Sigmoid colon (tissue), 7 donors: ENCODE measurements at places on chromosomes 7 and 10. TPM values are rescaled to one million over a fixed set of nuclear protein-coding genes. Genes with fewer than 3 reads are reported as not detected.
A peak's percentile ranks its signal among the peaks of the same experiment; 100 is the strongest.

The BRAF gene
- 4.8 TPM for polyA plus RNA-seq

The HOXA7 gene
- polyA plus RNA-seq = 18.0 TPM

The CDHR3 gene
- 3.2 TPM for polyA plus RNA-seq

The PDK4 gene
- polyA plus RNA-seq = 162 TPM

The EPHA1 gene
- polyA plus RNA-seq = 0.92 TPM

The PLXDC2 gene
- 5.1 TPM for polyA plus RNA-seq

The HOXA4 gene
- polyA plus RNA-seq = not detected

The VAX1 gene
- polyA plus RNA-seq = not detected

The EMX2 gene
- not detected for polyA plus RNA-seq

The STARD3NL gene
- polyA plus RNA-seq = 32.8 TPM

The MICU1 gene
- 29.4 TPM for polyA plus RNA-seq

The GOLGA7B gene
- 1.2 TPM for polyA plus RNA-seq

The AUTS2 gene
- 5.1 TPM for polyA plus RNA-seq

The CABCOCO1 gene
- polyA plus RNA-seq = not detected

DNA sequence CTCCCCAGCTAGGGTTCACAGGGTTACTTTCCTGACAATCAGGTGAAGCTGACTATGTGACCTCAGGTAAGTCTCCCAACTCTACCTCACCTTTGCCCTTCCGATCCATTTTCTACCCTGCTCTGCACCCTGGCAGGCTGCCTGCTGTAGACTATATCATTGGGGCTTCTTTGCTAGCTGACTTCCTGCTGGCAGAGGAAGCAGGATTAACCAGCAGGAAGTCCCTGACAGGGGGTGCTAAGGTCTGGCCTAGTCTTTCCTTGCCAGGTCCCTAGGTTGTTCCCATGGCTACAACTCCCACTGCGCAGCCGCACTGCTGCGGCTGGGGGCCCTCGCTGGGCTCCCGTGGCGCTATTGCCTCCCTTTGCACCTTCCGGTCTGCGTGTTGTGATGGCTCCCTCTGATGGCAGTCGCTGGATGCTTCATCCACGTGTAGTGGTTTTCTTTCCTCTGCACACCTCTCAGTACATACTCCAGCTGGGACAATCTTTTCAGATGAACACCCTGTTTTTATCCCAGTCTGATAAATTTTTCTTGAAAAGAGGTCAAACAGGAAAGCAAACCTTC, 365.9 kb downstream of the REEP3 start:
- no peaks in the 10 kb centered on the region for H3K36me3 ChIP-seq
- DNase-seq = no peak
- H3K27ac ChIP-seq = no peak overlapping the region
- H3K4me1 ChIP-seq = no peaks in the 10 kb centered on the region
- no peak overlapping the region for H3K4me3 ChIP-seq

GRCh38 chr7:90568213-90568612, 27.9 kb upstream of the CDK14 start:
- no peak overlapping the region for H3K27ac ChIP-seq
- no peaks in the 10 kb centered on the region for H3K4me1 ChIP-seq
- no peaks in the 10 kb centered on the region for H3K27me3 ChIP-seq
- H3K36me3 ChIP-seq = no peaks in the 10 kb centered on the region
- no peak for DNase-seq
- no peak overlapping the region for H3K4me3 ChIP-seq

DNA sequence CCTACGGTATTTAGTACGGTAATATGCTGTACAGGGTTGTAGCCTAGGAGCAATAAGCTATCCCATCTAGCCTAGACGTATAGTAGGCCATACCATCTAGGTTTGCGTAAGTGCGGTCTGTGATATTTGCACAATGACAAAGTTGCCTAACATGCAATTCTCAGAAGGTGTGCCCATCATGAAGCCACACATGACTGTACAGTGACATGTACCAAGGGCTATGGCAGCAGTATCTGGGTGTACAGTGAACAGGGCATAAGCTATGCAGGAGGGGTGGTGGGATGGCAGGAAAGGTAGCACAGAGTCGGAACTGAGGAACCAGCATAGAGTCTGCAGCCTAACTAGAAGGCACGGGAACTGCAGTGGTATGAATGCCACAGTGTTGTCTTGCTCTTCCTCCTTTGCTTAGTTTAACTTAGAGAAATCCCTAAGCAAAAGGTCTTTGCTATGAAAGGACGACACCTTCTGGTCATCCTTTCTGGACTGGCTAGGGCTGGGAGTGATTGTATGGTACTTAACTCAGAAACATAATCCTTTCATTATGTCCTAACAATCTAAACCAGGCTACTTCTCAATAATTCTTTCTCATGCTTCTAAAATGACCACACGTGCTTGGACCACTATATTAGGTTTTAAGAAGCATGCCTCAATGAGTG, 93.5 kb downstream of the DYNC1I1 start:
- peaks cover 14% of the 10 kb centered on the region for H3K4me1 ChIP-seq
- no peak for DNase-seq
- no peak overlapping the region for H3K4me3 ChIP-seq
- H3K36me3 ChIP-seq = peaks cover 10% of the 10 kb centered on the region
- H3K27ac ChIP-seq = no peak overlapping the region

GRCh38 chr7:132458729-132459128, 117.5 kb downstream of the PLXNA4 start:
- H3K4me3 ChIP-seq = no peak overlapping the region
- no peak for DNase-seq
- H3K27me3 ChIP-seq = no peaks in the 10 kb centered on the region
- no peaks in the 10 kb centered on the region for H3K36me3 ChIP-seq
- no peak overlapping the region for H3K27ac ChIP-seq

- no peak overlapping the region for H3K27ac ChIP-seq
- no peaks in the 10 kb centered on the region for H3K4me1 ChIP-seq
- no peaks in the 10 kb centered on the region for H3K36me3 ChIP-seq
- H3K4me3 ChIP-seq = no peak overlapping the region
- DNase-seq = no peak
Measured at GRCh38 chr10:127203067-127203466, 6.7 kb upstream of the INSYN2A start.

DNA sequence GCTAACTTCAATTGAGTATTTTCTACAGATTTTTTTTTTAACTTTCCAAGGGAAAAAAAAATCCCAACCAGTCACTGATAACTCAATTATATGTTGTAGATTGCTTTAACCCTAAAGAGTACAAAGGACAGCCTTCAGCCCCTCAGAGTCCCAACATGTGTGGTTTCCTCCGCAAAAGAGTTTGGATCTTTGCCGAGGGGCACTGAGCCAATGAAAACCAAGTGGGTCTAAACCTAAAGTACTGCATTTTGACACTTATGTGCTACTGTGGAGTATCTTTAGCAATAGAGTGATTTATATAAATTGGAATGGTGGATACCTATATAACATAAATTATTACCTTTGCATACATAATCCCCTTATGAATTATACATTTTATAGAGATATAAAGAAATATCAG, 91.5 kb downstream of the SEMA3D start:
- no peaks in the 10 kb centered on the region for H3K27me3 ChIP-seq
- H3K4me3 ChIP-seq = no peak overlapping the region
- DNase-seq = no peak

DNA sequence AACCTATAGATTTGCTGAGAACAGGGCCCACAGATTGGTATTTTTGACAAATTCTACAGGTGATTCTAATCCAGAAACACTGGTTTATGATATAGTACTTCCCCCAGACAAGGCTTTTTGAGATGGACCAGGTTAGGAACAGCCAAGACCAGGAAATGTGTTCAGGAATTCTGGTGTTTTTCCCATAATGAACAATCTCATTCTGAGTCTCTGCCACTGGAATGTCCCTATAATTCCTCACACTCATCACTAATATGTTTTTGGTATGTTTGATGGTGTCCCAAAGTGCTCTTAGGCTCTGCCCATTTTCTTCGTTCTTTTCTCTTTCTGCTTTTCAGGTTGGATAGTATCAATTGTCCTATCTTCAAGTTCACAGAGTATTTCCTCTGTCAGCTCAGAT, 107.2 kb upstream of the IGFBP3 start:
- no peaks in the 10 kb centered on the region for H3K36me3 ChIP-seq
- no peaks in the 10 kb centered on the region for H3K27me3 ChIP-seq
- H3K27ac ChIP-seq = no peak overlapping the region
- H3K4me3 ChIP-seq = no peak overlapping the region
- no peaks in the 10 kb centered on the region for H3K4me1 ChIP-seq
- no peak for DNase-seq

DNA sequence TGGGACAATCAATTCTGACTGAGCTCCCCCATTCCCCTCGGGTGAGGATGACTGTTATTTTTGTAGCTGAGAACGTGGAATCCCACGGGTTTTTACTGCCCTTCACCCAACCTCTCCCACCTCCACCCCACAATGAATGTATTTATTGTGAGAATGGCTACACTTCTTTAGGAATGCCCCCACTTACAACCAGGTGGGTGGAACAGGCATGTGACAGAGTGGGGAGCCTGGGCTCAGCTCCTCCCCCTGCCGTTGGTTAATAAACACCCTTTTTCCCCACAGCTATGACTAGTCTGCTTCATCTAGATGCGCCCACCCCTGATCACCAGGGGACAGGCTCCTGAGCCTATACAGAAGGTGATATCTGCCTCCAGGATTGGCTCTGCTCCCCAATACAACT, 2.0 kb downstream of the MRPL43 start:
- peaks cover 48% of the 10 kb centered on the region for H3K36me3 ChIP-seq
- H3K27me3 ChIP-seq = no peaks in the 10 kb centered on the region
- peaks cover 31% of the 10 kb centered on the region for H3K4me1 ChIP-seq
- no peak for DNase-seq
- H3K4me3 ChIP-seq = no peak overlapping the region
- no peak overlapping the region for H3K27ac ChIP-seq

- H3K27me3 ChIP-seq = no peaks in the 10 kb centered on the region
- H3K4me1 ChIP-seq = peaks cover 8% of the 10 kb centered on the region
- DNase-seq = no peak
Measured at GRCh38 chr7:152145853-152146466, 120.5 kb downstream of the GALNT11 start.

GRCh38 chr7:52962402-52963076, 72.9 kb upstream of the POM121L12 start:
- H3K4me1 ChIP-seq = peaks cover 14% of the 10 kb centered on the region
- H3K4me3 ChIP-seq = no peak overlapping the region
- no peak overlapping the region for H3K27ac ChIP-seq
- no peaks in the 10 kb centered on the region for H3K36me3 ChIP-seq
- no peaks in the 10 kb centered on the region for H3K27me3 ChIP-seq

DNA sequence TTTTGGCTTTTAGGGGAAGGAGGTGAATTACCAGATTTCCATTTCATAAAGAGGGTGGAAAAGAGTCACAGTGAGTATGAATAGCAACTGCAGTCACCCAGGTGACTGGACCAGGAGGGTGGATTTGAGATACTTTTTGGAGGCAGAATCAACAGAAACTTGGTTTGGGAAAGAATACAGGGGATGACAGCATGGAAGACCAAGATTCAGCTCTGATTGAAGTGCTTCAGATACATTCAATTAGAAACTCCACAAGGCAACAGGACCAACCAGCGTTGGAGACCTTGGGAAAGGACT, 83.0 kb downstream of the SGMS1 start:
- H3K36me3 ChIP-seq = no peaks in the 10 kb centered on the region
- no peak for DNase-seq
- H3K4me3 ChIP-seq = no peak overlapping the region
- H3K27ac ChIP-seq = no peak overlapping the region

DNA sequence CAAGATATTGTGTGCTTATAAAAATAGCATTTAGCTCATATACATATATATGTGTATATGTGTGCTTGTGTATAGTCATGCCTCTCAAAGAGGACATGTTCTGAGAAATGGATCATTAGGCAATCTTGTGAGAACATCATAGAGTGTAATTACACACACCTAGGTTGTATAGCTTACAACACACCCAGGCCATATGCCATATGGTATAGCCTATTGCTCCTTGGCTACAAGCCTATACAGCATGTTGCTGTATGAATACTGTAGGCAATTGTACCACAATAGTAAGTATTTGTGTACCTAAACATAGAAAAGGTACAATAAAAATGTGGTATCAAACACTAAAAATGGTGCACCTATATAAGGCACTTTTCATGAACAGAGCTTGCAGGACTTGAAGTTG, 1510.5 kb upstream of the LRRTM3 start:
- H3K4me1 ChIP-seq = no peaks in the 10 kb centered on the region
- no peak overlapping the region for H3K27ac ChIP-seq
- DNase-seq = no peak
- no peak overlapping the region for H3K4me3 ChIP-seq
- no peaks in the 10 kb centered on the region for H3K36me3 ChIP-seq
- no peaks in the 10 kb centered on the region for H3K27me3 ChIP-seq

- no peaks in the 10 kb centered on the region for H3K27me3 ChIP-seq
- peak overlapping the region; percentile 57 for H3K27ac ChIP-seq
- H3K4me1 ChIP-seq = peaks cover 3% of the 10 kb centered on the region
- H3K4me3 ChIP-seq = no peak overlapping the region
Measured at GRCh38 chr10:127044186-127044585, 139.0 kb downstream of the DOCK1 start.

GRCh38 chr7:45597286-45597984, 23.3 kb downstream of the ADCY1 start:
- no peak overlapping the region for H3K27ac ChIP-seq
- H3K27me3 ChIP-seq = no peaks in the 10 kb centered on the region
- H3K4me1 ChIP-seq = no peaks in the 10 kb centered on the region

- H3K27me3 ChIP-seq = no peaks in the 10 kb centered on the region
- no peak overlapping the region for H3K27ac ChIP-seq
- no peak overlapping the region for H3K4me3 ChIP-seq
Measured at GRCh38 chr7:54811041-54811845, 52.2 kb upstream of the SEC61G start.

DNA sequence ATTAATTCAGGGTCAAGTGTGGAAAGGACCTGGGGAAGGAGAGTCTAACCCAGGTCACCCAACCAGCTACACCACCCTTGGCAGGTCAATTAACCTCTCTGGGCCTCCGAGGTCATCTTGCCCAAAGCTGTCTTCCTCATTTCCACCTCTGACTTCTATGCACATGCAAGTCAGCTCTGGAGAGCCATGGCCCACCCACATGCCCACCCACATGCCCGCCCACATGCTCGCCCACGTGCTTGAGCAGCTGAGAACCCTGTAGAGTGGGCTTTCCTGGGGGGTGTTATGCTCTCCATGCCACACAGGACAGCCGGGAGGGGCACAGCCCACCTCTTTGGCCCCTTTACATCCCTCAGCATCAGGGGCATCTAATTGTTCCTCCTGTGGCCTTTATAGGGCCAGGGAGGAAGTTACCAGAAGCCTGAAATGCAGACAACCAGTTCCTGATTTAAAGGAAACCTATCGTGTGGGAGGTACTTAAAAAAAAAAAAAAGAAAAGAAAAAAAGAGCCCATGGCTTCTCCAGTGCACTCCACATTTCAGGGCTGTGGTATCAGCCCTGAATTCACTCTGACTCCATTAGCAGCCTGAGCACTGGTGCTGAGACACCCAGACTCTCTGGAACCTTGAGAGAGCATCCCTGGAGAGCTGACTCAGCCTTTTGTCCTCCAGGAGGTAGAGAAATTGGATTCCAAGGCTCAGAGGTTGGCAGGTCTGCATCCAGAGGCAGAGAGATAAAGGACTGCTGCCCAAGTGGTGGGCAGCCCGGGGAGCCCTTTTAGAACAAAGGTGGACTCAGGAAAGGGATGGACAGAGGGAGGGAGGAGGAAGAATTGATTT, 176.2 kb upstream of the ZMIZ1 start:
- H3K4me1 ChIP-seq = no peaks in the 10 kb centered on the region
- H3K4me3 ChIP-seq = no peak overlapping the region
- DNase-seq = no peak
- no peak overlapping the region for H3K27ac ChIP-seq
- H3K36me3 ChIP-seq = no peaks in the 10 kb centered on the region

- no peaks in the 10 kb centered on the region for H3K36me3 ChIP-seq
- no peak overlapping the region for H3K27ac ChIP-seq
- H3K4me1 ChIP-seq = no peaks in the 10 kb centered on the region
- no peak overlapping the region for H3K4me3 ChIP-seq
- no peaks in the 10 kb centered on the region for H3K27me3 ChIP-seq
Measured at GRCh38 chr10:93711891-93712290, 9.5 kb upstream of the FRA10AC1 start.
